ENCODE measurements at places on chromosomes 3 and 15. TPM values are rescaled to one million over a fixed set of nuclear protein-coding genes. Genes with fewer than 3 reads are reported as not detected.
A peak's percentile ranks its signal among the peaks of the same experiment; 100 is the strongest.

GRCh38 chr3:71125738-71126137 is 457.8 kb downstream of the FOXP1 start:
- peaks cover 9% of the 10 kb centered on the region for H3K36me3 ChIP-seq
- DNase-seq: no peak
- peaks cover 54% of the 10 kb centered on the region for H3K4me1 ChIP-seq
- peak overlapping the region; percentile 37 for H3K4me3 ChIP-seq
- H3K27ac ChIP-seq: peak overlapping the region; percentile 47

- DNase-seq: no peak
- no peak overlapping the region for H3K27ac ChIP-seq
- H3K27me3 ChIP-seq: no peaks in the 10 kb centered on the region
- peaks cover 7% of the 10 kb centered on the region for H3K4me1 ChIP-seq
- H3K36me3 ChIP-seq: no peaks in the 10 kb centered on the region
- H3K4me3 ChIP-seq: no peak overlapping the region
These were observed 38.4 kb downstream of the RBMS3 start for GRCh38 chr3:29319262-29319661.

DNA sequence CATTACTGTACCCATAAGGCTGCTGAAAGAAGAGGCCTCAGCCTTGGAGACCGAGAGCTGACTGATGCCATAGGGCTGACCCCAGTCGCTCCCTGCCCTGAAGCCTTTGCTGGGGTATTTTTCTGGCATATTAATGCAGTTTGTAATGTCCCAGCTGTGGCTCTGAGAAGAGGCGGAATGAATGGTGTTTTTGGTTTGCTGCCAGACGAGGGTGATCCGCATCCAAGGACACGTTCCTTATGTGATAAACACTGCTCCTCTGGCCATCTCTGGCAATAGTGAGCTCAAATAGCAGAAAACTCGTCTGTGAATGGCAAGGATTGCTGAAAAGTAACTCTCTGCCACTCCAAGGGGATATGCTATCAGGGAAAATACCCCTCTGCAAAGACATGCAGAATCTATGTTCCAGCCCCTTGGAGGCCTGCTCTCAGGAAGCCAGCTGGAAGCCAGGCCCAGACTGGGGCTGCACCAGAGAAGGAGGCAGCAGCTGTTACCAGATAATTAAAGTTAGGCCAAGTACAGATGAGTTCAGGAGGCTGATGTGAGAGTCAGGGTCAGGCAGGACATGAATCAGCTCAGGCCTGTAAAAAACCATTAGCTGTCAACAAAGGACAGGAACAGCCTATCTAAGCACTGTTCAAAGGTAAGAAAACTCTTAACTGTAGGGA is 28.9 kb upstream of the KLHL6 start:
- H3K4me3 ChIP-seq: no peak overlapping the region
- H3K27ac ChIP-seq: no peak overlapping the region
- peaks cover 3% of the 10 kb centered on the region for H3K36me3 ChIP-seq
- DNase-seq: no peak
- no peaks in the 10 kb centered on the region for H3K27me3 ChIP-seq

DNA sequence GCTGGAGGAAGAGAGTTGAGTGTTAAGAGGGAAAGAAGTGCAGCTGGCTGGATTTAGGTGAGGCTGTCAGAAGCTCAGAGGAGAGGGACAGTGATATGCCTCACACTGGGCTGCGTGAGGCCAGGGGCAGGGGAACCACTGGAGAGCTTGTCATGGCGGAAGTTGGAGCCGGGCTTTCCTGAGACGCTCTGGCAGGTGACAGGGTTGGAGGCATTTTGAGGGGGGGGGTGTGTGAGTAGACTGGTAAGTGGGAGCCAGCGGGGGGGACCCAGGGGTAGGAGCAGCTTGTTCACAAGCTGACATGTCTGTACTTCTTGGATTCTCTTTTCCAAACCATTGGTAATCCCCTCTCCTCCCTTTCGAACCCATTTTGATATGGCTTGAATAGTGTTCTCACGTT is 331.5 kb upstream of the RGMA start:
- peaks cover 3% of the 10 kb centered on the region for H3K4me1 ChIP-seq
- no peak overlapping the region for H3K4me3 ChIP-seq
- no peak for DNase-seq
- H3K27ac ChIP-seq: no peak overlapping the region
- no peaks in the 10 kb centered on the region for H3K36me3 ChIP-seq

Gene SPCS1
- total RNA-seq: 102 TPM

DNA sequence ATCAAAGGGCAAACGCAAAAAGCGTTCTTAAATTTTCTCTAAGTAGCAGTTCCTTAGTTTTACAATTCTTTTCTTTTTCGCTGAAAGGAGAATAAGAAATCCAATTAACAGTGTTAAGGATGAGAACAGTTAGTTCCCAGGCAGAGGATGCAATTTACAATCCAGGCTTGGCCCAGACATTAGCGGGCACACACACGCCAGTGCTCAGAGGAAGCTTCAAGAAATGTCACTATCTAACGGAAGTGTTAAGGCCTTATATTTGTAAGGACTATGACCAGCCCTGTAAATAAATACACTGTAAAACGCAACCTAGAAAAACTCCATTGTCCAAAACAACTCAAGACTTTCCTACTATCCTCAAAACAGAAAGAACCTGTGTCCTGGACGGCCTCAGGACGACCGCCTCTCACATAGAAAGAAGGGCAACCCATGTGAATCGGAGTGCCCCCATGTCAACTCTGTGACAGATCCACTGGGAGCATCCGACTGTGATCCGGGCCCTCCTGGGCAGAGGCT is 1.3 kb downstream of the ACAP2 start:
- H3K4me1 ChIP-seq: peaks cover 16% of the 10 kb centered on the region
- H3K36me3 ChIP-seq: no peaks in the 10 kb centered on the region
- H3K4me3 ChIP-seq: peak overlapping the region; percentile 96
- H3K27me3 ChIP-seq: no peaks in the 10 kb centered on the region
- peak overlapping the region; percentile 93 for H3K27ac ChIP-seq
- no peak for DNase-seq

GRCh38 chr3:158097593-158098308 is 8.5 kb downstream of the SHOX2 start:
- H3K4me3 ChIP-seq: peak overlapping the region; percentile 96
- peak overlapping the region; percentile 79 for H3K27ac ChIP-seq
- H3K36me3 ChIP-seq: no peaks in the 10 kb centered on the region
- peaks cover 100% of the 10 kb centered on the region for H3K27me3 ChIP-seq
- peak; percentile 86 for DNase-seq
- H3K4me1 ChIP-seq: peaks cover 20% of the 10 kb centered on the region

DNA sequence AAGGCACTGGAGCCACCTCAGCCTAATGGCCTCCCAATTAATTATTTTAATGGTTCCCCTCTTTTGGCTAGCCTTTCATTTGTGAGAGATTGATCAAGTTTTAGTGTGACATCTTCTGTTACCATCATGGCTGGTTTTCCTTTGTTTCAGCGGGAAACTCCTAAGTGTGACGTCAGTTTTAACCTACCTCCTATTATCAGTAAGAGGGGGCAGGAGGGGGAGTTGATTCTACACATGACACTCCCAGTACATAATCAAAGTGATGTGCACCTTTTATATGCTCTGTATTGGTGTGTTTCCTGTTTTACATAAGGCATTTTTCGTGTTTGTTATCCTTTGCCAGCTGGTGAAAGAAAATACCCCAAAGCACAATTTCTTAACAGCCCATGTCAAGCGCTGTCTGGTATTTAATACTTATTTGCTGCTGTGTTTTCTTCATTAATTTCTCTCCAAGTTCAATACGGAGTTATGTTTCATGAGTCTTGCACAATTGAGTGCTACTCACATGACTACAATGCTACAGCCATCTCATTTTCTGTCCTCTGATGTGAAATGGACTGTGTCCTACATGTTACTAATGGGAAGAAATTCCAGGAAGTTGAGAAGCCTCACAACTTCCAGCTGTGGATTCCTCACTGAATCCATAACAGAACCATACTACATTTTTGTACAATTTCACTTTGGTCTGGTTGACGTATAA is 52.2 kb upstream of the POLR2M start:
- DNase-seq: no peak
- no peaks in the 10 kb centered on the region for H3K27me3 ChIP-seq
- H3K4me1 ChIP-seq: peaks cover 12% of the 10 kb centered on the region
- no peak overlapping the region for H3K4me3 ChIP-seq
- no peak overlapping the region for H3K27ac ChIP-seq

DNA sequence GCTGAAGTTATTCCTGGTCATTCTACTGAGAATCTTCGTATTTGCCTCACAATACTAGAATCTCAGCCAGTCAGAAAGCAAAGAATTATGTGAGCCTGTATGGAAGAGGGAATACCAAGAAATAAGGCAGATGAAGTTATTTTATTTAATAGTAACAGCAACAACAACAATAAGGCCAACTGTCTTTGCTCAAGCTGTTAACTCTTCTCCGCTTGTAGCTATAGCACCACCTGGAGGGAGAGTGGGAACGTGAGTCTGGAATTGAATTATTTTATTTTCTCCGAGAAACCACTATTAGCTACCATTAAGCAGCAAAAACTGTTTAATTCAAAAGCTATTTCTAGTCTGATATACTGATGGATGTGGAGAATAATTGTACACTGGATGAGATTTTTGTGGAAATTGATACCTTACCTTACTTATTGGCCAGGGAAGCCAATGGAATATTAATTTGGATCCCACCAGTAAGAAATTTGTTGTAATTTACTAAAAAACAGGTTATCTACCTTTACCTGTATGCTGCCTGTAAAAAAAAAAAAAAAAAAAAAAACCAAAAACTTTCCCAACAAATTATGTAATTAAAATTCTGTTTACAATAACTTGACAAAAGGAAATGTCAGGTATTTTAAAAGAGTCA is 50.1 kb downstream of the CALML4 start:
- H3K4me3 ChIP-seq: no peak overlapping the region
- no peak for DNase-seq
- H3K27ac ChIP-seq: peak overlapping the region; percentile 63
- H3K27me3 ChIP-seq: no peaks in the 10 kb centered on the region
- peaks cover 19% of the 10 kb centered on the region for H3K4me1 ChIP-seq

GRCh38 chr15:69337138-69337537 is 38.4 kb downstream of the PAQR5 start:
- H3K27me3 ChIP-seq: no peaks in the 10 kb centered on the region
- no peak for DNase-seq
- H3K36me3 ChIP-seq: peaks cover 7% of the 10 kb centered on the region
- no peak overlapping the region for H3K4me3 ChIP-seq
- H3K4me1 ChIP-seq: no peaks in the 10 kb centered on the region
- no peak overlapping the region for H3K27ac ChIP-seq

Gene ALDH1A3
- total RNA-seq: 13.0 TPM

GRCh38 chr3:46863261-46863782 is at the start of gene MYL3:
MYL3 (minus strand) TSS chr3:46863444; CDS start chr3:46863390, 54 bp downstream.
- H3K27ac ChIP-seq: peak within 1 kb of the TSS; percentile 14
- no peak for DNase-seq
- H3K36me3 ChIP-seq: no peaks in the 10 kb centered on the region
- H3K27me3 ChIP-seq: no peaks in the 10 kb centered on the region
- H3K4me3 ChIP-seq: peak within 1 kb of the TSS; percentile 3

GRCh38 chr15:92653836-92654539 is 1.6 kb downstream of the FAM174B start:
- H3K27me3 ChIP-seq: peaks cover 27% of the 10 kb centered on the region
- H3K4me3 ChIP-seq: peak overlapping the region; percentile 89
- H3K4me1 ChIP-seq: peaks cover 19% of the 10 kb centered on the region
- peak; percentile 49 for DNase-seq
- peak overlapping the region; percentile 53 for H3K27ac ChIP-seq

- peak overlapping the region; percentile 32 for H3K27ac ChIP-seq
- peaks cover 4% of the 10 kb centered on the region for H3K36me3 ChIP-seq
- H3K4me3 ChIP-seq: no peak overlapping the region
- no peak for DNase-seq
These were observed 271.4 kb upstream of the RARB start for GRCh38 chr3:25156626-25157025.

Gene OR5K2
- total RNA-seq: not detected

DNA sequence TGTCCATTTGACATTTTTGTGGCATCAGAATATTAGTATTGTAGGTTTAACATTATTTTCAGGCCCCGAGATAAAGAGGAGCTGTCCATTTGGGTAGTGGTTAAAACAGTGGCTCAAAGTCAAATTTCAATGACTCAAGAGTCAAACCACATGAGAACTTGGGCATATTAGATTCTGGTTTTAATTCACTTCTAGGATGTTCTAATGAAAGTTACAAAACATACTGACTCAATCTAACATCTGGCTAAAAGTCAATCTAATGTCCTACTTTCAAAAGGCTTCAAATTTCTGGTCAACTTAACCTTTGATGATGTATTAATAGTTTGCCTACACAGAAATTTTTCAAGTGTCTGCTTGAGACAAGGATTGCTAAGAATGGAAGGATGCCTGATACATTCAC is 112.4 kb downstream of the ABI3BP start:
- H3K4me3 ChIP-seq: no peak overlapping the region
- H3K27ac ChIP-seq: no peak overlapping the region

Gene GNAI2
- 145 TPM for total RNA-seq

- no peak for DNase-seq
- H3K4me1 ChIP-seq: no peaks in the 10 kb centered on the region
- no peaks in the 10 kb centered on the region for H3K27me3 ChIP-seq
- no peak overlapping the region for H3K27ac ChIP-seq
These were observed 484.0 kb upstream of the TGFBR2 start for GRCh38 chr3:30122359-30122758.

Gene APBA2
- total RNA-seq: 33.3 TPM

DNA sequence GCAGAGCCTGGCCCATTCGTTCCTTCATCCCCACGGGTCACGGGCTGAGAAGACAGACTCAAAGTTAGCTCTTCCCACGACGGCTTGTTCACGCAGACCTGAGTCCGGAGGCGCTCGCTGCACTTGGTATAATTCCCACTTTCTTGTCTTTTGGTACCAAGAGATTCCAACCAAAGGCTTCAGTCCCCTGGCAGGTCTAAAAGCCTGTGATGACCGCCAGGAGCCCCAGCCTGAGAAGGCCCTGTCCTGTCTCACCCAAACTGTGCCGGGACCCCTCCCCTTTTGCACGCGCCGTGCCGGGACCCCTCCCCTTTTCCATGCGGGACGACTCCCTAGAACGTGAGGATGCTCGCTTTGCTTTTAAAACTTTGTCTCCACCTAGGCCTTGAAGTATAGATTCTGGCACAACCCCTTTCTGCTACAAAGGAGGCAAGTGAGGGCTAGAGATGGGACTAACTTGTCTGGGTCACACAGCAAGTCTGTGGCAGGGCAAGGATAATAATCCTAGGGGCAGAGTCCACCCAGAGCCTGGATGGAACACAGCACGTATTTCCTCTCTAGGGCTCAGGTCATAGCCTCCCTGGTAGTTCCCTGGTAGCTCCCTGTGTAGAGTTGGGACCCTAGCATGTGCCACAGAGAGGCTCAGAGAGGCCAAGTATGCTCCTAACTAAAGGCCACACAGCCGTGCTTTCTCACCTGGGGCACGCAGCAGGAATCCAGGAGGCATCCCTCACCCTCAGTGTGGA is 211.3 kb downstream of the XXYLT1 start:
- H3K36me3 ChIP-seq: no peaks in the 10 kb centered on the region
- DNase-seq: no peak
- H3K27ac ChIP-seq: no peak overlapping the region
- H3K4me1 ChIP-seq: peaks cover 14% of the 10 kb centered on the region
- no peak overlapping the region for H3K4me3 ChIP-seq

GRCh38 chr3:36662626-36663025 is 101.7 kb downstream of the DCLK3 start:
- peaks cover 45% of the 10 kb centered on the region for H3K27me3 ChIP-seq
- H3K27ac ChIP-seq: no peak overlapping the region
- H3K36me3 ChIP-seq: no peaks in the 10 kb centered on the region
- H3K4me3 ChIP-seq: no peak overlapping the region
- H3K4me1 ChIP-seq: no peaks in the 10 kb centered on the region
- DNase-seq: no peak

Gene SPESP1
- total RNA-seq: not detected
